ENCODE measurements at places on chromosomes 16 and 17.

- no peak for DNase-seq
Measured at GRCh38 chr16:19245326-19245925, 40.1 kb upstream of the CLEC19A start.

DNA sequence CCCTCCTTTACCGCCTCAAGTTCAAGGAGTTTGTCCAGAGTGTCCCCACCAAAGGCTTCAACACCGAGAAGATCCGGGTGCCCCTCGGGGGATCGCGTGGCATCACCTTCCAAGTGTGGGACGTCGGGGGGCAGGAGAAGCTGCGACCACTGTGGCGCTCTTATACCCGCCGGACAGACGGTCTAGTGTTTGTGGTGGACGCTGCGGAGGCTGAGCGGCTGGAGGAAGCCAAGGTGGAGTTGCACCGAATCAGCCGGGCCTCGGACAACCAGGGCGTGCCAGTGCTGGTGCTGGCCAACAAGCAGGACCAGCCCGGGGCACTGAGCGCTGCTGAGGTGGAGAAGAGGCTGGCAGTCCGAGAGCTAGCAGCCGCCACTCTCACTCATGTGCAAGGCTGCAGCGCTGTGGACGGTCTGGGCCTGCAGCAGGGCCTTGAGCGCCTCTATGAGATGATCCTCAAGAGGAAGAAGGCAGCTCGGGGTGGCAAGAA lies 1.1 kb downstream of the ARL4D start:
- DNase-seq = no peak

DNA sequence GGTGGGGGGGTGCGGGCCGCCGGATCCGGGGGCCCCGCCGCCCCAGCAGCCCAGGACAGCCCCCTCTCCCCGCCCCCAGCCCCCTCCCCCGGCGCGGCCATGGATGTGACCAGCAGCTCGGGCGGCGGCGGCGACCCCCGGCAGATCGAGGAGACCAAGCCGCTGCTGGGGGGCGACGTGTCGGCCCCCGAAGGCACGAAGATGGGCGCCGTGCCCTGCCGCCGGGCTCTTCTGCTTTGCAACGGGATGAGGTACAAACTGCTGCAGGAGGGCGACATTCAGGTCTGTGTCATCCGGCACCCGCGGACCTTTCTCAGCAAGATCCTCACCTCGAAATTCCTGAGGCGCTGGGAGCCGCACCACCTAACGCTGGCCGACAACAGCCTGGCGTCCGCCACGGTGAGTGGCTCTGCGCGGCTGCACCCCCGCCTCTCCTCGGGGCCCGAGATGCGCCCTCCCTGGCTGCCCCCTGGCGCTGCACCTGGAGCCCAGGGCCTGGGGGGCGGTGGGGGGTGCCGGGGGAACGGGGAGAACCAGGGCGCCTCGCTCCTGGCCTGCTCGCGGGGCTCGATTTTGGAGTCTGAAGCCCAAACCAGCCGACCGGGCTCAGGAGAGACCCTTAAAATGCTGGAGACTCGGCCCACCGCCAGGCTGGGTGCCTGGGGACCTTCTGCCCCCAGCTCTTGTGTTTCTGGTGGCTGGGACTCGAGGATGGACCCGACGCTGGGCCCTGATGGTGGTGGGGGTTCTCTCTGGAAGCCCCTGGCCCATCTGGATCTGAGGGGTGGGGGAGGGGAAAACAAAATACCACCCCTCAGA lies 744 bp downstream of the CMIP start:
- DNase-seq = peak; percentile 26

DNA sequence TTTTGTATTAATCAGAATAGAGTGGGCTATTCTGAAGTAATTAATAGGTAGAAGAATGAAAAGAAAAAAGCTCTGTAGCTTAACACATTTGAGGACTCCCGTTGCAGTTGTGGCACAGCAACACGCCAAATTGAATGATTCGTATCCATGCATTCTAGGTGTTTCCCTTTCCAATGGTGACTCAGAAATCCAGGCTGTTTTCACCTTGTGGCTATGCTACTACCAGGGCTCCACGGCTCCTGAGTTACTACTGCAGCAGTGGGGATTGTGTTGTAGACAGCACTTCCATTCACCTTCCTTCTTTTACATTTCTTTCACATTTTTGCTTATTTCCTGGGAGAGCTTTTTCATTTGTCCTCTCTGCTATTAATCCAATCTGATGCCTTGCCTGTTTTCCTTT lies 1616.4 kb downstream of the CDH8 start:
- no peak for DNase-seq

- DNase-seq = peak; percentile 31
Measured at GRCh38 chr16:85717393-85718152, 28.8 kb upstream of the GINS2 start.

DNA sequence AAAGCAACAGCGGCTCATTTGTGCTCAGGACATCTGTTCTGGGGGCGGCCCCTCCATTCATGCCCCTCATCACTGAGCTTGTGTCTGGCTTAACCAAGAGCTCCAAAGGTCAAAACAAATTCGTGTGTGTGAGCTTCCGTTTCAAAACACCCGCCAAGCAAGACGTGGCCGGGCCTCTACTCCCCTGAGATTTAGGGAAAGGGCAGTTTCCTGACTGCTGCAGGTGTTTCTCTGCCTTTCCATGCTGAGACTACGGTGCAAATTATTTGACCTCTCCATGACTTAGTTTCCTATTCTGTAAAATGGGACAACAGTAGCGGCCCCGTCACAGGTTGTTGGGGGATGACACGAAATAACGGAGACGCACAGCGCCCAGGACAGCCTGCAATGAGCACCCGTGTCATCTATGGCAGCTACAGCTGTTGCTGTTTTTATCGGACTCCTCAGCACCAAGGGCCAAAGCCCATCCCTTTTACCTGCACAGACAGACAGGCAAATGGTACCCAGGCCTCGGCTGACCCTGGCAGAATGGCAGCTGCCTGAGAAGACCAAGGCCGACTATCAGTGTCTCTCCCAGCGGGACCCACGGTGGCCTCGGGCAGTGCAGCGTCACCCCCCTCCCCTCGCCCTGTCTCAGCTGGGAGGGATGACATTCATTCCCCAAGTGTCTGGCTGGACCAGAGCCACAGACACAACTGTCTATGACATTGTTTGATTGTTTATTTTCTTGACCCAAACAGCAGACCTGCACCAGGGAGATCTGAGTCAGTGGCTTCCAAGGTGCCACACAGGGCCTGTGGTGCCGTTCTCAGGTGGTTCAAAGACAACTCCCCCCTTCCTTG lies 50.7 kb upstream of the DOC2B start:
- DNase-seq = no peak

DNA sequence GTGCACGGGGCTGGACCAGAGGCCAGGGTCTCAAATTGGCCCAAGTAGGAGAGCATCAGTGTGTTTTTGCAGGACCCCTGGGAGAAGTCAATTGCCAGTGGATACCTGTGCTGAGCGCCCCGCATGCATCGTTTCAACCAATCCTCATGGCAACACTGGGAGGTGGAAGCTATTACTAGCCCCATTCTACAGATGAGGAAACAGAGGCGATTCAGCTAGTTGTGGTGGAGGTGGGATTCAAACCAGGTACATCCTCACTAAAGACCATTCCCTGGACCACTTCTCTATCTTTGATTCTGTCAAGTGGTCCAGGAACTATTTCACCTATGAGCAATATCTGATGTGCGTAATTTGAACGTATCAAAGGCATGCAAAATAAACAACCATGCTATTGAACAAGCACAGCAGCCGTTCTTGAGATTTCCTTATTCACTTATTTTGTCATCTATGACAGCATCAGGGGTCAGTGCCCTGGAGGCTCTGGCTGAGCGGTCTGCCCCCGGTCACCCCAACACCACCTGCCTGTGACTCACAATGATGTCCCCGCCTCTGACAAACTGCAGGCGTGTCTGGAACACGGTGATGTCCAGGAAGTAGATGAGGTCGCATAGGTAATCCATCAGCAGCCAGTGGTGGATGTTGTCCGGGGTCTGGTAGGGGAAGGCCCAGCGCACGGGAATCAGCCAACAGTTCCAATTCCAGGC lies 54.0 kb downstream of the CNGB1 start:
- DNase-seq = no peak

- no peak for DNase-seq
Measured at GRCh38 chr16:35187665-35188225, 1728.3 kb downstream of the TP53TG3F start.

DNA sequence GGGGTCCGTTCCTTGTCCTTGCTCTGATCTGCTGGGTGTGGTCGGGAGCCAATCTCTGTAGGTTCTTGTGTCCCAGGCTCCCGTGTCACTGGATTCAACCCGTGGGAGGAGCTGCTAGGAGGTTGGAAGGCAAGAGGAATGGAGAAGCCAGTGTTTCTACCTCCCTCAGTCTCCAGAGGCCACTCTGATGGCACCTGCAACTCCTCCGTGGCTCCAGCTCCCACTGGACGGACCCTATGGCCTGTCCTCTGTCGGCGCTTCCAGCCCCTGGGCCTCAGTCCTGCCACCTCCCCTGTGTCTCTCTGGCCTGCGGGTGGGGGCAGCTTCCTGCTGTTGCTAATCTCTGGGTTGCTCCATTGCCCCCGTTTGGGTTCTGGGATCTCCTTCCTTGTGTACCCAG lies 71.1 kb downstream of the CMIP start:
- DNase-seq = no peak

DNA sequence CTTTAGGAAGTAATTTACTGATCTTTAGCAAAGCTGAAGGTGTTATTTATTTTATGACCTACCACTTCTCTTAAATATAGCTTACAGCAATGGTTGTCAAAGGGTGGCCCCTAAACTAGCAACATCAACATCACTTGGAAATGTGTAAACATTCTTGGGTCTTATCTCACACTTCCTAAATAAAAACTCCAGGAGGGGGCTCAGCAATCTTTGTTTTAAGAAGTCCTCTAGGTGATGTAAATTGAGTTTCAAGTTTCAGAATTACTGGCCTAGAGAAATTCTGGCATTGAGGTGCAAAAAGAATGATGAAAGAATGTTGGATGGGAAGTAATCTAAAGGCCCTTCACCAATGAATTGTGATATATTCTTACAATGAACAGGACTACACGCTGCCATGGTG lies 142.3 kb downstream of the HS3ST4 start:
- no peak for DNase-seq

- no peak for DNase-seq
Measured at GRCh38 chr16:87708881-87709638, 56.7 kb downstream of the KLHDC4 start.
